H9 (cell line): ENCODE measurements at places on chromosomes 7 and 10. TPM values are rescaled to one million over a fixed set of nuclear protein-coding genes. Genes with fewer than 3 reads are reported as not detected.

GRCh38 chr7:35530124-35531109 is 164.5 kb downstream of the HERPUD2 start:
- no peaks in the 10 kb centered on the region for H3K36me3 ChIP-seq
- no peak overlapping the region for H3K27ac ChIP-seq
- no peak for DNase-seq
- no peak overlapping the region for H3K4me3 ChIP-seq
- H3K4me1 ChIP-seq, result no peaks in the 10 kb centered on the region

- H3K4me1 ChIP-seq, result no peaks in the 10 kb centered on the region
- H3K4me3 ChIP-seq, result no peak overlapping the region
- peaks cover 21% of the 10 kb centered on the region for H3K36me3 ChIP-seq
- H3K27ac ChIP-seq, result no peak overlapping the region
- H3K27me3 ChIP-seq, result no peaks in the 10 kb centered on the region
Measured at GRCh38 chr10:99958806-99959205, 50.9 kb downstream of the DNMBP start.

- no peak overlapping the region for H3K27ac ChIP-seq
- no peak for DNase-seq
- no peaks in the 10 kb centered on the region for H3K36me3 ChIP-seq
- H3K4me1 ChIP-seq, result no peaks in the 10 kb centered on the region
- no peak overlapping the region for H3K4me3 ChIP-seq
- no peaks in the 10 kb centered on the region for H3K27me3 ChIP-seq
Measured at GRCh38 chr10:63414481-63415260, 51.1 kb downstream of the JMJD1C start.

DNA sequence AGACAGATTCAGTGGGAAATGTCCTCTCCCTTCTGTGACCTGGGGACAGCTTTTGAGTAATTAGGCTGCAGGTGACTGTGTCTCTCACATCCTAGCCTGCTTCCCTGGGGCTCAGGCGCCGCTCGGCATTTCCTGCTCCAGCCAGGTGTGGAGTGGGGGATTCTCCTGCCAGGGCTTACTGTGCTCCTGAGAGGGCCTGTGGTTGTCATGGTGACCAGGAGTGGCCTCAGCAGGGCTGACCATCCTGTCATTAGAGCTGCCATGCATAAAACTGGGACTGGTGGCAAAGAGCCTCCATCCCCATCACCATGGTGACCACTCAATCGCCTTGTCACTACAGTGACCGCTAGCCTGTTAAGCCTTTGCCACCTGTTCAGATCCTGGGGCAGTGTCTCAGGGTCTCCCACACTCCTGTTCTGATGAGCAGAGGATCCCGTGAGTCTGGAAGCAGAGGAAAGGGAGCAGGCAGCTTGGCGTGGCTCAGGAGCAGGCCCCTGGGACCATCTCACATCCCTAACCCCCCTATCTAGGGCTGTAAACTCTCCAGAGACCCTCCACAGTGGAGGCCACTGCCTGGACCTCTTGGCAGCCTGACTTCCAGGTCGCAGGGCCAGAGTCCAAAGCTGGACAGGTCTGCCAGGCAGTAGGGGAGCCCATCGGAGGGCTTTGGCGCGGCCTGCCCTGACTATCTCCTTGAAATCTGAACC is at the start of gene GCK:
Gene GCK (minus strand): TSS at position 154 of the 707 bp plus-strand sequence. CDS start 486 bp downstream, outside the sequence.
- no peak for DNase-seq
- H3K27ac ChIP-seq, result no peak within 1 kb of the TSS
- H3K36me3 ChIP-seq, result no peaks in the 10 kb centered on the region

GRCh38 chr7:29398011-29398410 is 165.6 kb upstream of the PRR15 start:
- H3K27me3 ChIP-seq, result no peaks in the 10 kb centered on the region
- H3K27ac ChIP-seq, result no peak overlapping the region
- no peak for DNase-seq
- H3K36me3 ChIP-seq, result no peaks in the 10 kb centered on the region
- no peaks in the 10 kb centered on the region for H3K4me1 ChIP-seq
- H3K4me3 ChIP-seq, result no peak overlapping the region

GRCh38 chr7:128194533-128195282 is 46.4 kb upstream of the LEP start:
- H3K27me3 ChIP-seq, result 0 out of 2 replicates have a peak, but pooled peaks cover 1% of the 10 kb centered on the region
- H3K4me1 ChIP-seq, result no peaks in the 10 kb centered on the region; the same call in 1 of the 2 replicates
- peak; percentile 14 for DNase-seq
- H3K27ac ChIP-seq, result no peak overlapping the region

DNA sequence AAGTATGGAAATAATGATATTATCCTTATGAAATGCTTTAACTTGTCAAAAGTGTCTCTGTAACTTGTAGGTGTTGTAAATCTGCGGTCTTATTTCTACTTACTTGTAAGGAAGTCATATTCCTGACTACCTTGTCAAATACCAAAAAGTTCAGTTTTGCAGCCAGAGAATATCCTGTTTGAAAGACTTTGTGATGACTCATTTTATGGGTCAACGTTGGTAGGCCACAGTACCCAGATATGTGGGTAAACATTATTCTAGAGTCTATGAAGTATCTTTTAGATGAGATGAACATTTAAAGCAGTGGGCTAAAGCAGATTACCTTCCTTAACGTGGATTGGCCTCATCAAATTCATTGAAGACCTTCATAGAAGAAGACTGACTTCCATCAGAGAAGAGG is 195.3 kb downstream of the PPP1R9A start:
- H3K4me1 ChIP-seq, result no peaks in the 10 kb centered on the region
- no peak overlapping the region for H3K27ac ChIP-seq
- no peak for DNase-seq
- H3K4me3 ChIP-seq, result no peak overlapping the region
- H3K27me3 ChIP-seq, result no peaks in the 10 kb centered on the region
- no peaks in the 10 kb centered on the region; the same call in 1 of the 2 replicates for H3K36me3 ChIP-seq

DNA sequence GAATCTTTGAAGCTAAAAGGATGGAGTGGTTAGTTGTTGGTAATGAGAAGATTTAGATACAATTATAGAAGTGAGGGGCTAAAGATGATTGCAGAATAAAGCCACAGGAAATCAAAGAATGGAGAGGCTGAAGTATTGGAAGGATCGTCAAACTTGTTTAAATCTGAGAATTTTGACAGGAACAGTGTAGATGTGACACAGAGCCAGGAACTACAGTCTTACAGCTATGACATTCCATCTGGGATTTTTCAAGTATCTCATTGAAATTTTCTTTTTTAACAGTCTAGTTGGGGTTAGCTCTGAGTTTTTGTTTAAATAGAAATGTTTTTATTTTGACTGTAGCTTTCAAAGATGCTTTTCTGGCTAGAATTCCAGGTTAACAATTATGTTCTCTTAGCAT is 181.4 kb downstream of the NRG3 start:
- H3K27ac ChIP-seq, result no peak overlapping the region
- no peaks in the 10 kb centered on the region for H3K36me3 ChIP-seq
- no peak for DNase-seq
- no peaks in the 10 kb centered on the region for H3K4me1 ChIP-seq

GRCh38 chr10:60652628-60653027 is 125.7 kb upstream of the CDK1 start:
- no peak overlapping the region for H3K4me3 ChIP-seq
- H3K27me3 ChIP-seq, result no peaks in the 10 kb centered on the region
- DNase-seq, result no peak
- no peak overlapping the region for H3K27ac ChIP-seq

- no peak overlapping the region for H3K27ac ChIP-seq
- H3K4me3 ChIP-seq, result no peak overlapping the region
- peaks cover 4% of the 10 kb centered on the region; the same call in 1 of the 3 replicates for H3K36me3 ChIP-seq
- no peak for DNase-seq
Measured at GRCh38 chr10:128364631-128365030, 238.4 kb upstream of the MKI67 start.

- H3K4me1 ChIP-seq, result no peaks in the 10 kb centered on the region
- no peak for DNase-seq
- peaks cover 27% of the 10 kb centered on the region for H3K36me3 ChIP-seq
- H3K27ac ChIP-seq, result no peak overlapping the region
- H3K4me3 ChIP-seq, result no peak overlapping the region
Measured at GRCh38 chr7:43864126-43864525, 5.2 kb downstream of the MRPS24 start.

DNA sequence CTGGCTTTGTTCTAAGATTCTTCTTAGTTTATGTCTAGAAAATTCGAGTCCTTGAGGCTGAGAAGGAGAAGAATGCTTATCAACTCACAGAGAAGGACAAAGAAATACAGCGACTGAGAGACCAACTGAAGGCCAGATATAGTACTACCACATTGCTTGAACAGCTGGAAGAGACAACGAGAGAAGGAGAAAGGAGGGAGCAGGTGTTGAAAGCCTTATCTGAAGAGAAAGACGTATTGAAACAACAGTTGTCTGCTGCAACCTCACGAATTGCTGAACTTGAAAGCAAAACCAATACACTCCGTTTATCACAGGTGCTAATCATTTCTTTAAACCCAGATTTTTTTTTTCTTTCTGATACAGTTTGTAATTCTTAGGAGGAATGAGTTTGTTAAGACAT is 6.7 kb downstream of the CEP55 start:
- no peak for DNase-seq
- H3K4me1 ChIP-seq, result no peaks in the 10 kb centered on the region
- no peak overlapping the region for H3K27ac ChIP-seq
- no peak overlapping the region for H3K4me3 ChIP-seq
- peaks cover 7% of the 10 kb centered on the region; the same call in 2 of the 3 replicates for H3K36me3 ChIP-seq

GRCh38 chr10:62794306-62794705 is 10.2 kb upstream of the ADO start:
- no peaks in the 10 kb centered on the region; the same call in 1 of the 2 replicates for H3K4me1 ChIP-seq
- no peaks in the 10 kb centered on the region for H3K27me3 ChIP-seq
- no peaks in the 10 kb centered on the region for H3K36me3 ChIP-seq
- DNase-seq, result no peak
- H3K4me3 ChIP-seq, result no peak overlapping the region
- H3K27ac ChIP-seq, result no peak overlapping the region

- no peaks in the 10 kb centered on the region for H3K36me3 ChIP-seq
- no peak overlapping the region for H3K4me3 ChIP-seq
- peaks cover 2% of the 10 kb centered on the region; the same call in 1 of the 2 replicates for H3K4me1 ChIP-seq
- H3K27ac ChIP-seq, result no peak overlapping the region
Measured at GRCh38 chr10:49076319-49076718, 39.0 kb downstream of the VSTM4 start.

The LIPM gene
- not detected in 2 replicates for total RNA-seq

The HOXA4 gene
- not detected in 2 replicates for total RNA-seq

The VWDE gene
- total RNA-seq, result 15.9 and 18.1 TPM in 2 replicates

The MEST gene
- 112 and 113 TPM in 2 replicates for total RNA-seq

The CAMK2B gene
- 0.17 and 0.24 TPM in 2 replicates for total RNA-seq

The COL28A1 gene
- 0.66 and 0.92 TPM in 2 replicates for total RNA-seq
